ENCODE measurements at places on chromosomes 7 and 10.

- DNase-seq, result no peak
Measured at GRCh38 chr10:1063232-1063865, 7.2 kb downstream of the WDR37 start.

DNA sequence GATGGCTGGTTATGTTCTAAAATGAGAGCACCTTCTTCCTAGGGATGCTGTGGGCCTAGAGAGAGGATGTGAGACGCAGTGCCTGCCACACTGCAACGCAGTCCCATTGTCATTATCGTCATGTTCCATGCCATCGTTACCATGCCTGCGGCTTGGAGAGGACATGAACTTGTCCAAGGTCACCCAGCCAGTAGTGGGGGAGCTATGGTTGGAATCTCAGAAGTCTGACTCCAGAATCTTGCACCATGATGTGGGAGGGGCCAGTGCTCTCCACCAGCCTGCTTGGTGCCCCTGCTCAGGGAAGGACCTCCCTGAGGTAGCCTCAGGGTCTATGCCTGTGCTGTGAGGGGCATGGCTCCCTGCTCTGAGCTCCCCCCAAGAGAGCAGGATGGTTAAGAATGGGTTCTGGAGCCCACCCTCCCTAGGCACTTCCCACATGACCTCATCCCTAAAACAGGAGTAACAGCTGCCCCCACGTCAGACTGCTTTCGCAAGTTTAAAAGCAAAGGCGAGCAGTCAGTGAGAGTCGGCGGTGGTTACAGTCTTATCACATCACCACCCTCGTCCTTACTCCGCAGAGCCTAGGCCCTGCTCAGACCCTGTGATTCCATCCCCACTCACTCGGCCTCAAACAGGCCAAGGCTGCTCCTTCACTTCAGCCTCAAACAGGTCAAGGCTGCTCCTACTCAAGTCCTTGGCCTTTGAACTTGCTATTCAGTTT, 50.4 kb downstream of the HABP2 start:
- DNase-seq, result no peak

- DNase-seq, result no peak
Measured at GRCh38 chr7:158917818-158918217, 61.5 kb downstream of the DYNC2I1 start.

DNA sequence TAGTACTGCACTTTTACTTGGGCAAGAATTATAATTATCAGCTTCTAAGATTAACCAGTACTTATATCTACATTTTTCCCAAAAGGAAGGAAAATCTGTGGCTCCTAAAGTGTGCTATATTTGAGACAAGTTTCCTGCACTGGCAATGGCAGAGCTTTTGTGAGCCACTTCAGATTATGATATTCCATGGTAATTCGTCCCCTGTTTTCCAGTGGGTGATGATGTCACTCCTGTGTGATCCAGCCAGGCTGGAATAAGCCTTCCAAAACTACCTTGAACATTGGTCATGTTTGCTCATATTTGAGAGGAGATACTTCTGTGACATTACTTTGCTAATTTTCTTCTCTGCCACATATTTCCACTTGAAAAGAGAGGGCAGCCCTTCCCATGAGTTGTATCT, 302.1 kb downstream of the MDFIC start:
- no peak for DNase-seq

DNA sequence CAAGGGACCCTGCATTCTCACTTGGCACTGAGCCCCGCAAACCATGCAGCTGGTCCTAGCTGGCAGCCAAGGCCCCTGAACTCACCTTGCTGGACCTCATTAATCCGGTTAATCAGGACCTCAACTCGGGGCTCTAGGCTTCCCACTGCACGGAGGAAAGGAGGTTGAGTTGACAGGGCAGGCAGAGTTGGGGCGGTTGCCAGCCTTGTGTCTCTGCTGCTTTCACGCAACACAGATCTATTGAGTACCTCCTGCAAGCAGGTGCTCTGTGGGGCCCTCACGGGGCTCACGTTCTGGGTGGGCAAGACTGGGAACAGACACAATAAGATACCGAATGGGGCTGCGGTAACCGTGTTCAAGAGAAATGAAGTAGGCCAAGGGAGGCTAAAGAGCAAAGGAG, 6.2 kb downstream of the SYCE1 start:
- DNase-seq, result no peak

DNA sequence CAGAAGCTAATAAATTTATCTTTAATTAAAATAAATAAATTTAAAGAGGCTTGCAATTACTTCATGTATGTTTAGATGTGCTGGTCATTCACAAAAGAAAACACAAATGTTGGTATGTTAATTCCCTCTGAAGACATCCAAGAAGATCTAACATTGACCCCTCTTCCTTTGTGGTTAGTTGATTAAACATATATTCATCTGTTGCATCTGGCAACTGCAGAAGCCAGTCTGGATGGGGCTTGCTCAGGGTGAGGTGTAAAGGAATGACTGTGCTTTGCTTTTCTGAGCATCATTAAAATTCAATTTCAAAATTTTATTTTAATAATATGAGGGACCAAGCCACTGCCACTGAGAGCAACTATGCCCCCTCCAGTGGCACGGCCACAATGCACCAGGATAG, 36.4 kb upstream of the FERD3L start:
- DNase-seq, result no peak

DNA sequence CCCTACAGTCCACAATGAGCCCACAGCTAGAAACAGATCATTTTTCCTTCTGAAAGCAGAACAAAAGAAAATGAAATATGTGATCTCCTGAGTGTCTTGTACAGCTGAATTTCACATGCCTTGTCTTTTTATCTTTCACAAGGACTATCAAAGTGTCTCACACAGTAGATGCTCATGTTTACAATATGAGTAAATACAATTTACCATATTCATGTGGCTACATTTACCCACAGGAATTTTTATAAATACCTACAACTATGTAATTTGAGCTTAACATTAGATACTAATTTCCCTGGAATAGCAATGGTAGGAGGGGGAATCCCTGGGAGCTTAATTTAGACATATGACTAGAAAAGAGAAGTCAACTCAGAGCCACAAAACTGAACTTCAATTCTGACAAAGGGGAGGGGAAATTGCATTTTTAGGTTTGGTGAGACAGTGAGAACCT, 186.2 kb downstream of the MACC1 start:
- DNase-seq, result no peak

- DNase-seq, result no peak
Measured at GRCh38 chr10:56920601-56921261, 559.7 kb upstream of the ZWINT start.

DNA sequence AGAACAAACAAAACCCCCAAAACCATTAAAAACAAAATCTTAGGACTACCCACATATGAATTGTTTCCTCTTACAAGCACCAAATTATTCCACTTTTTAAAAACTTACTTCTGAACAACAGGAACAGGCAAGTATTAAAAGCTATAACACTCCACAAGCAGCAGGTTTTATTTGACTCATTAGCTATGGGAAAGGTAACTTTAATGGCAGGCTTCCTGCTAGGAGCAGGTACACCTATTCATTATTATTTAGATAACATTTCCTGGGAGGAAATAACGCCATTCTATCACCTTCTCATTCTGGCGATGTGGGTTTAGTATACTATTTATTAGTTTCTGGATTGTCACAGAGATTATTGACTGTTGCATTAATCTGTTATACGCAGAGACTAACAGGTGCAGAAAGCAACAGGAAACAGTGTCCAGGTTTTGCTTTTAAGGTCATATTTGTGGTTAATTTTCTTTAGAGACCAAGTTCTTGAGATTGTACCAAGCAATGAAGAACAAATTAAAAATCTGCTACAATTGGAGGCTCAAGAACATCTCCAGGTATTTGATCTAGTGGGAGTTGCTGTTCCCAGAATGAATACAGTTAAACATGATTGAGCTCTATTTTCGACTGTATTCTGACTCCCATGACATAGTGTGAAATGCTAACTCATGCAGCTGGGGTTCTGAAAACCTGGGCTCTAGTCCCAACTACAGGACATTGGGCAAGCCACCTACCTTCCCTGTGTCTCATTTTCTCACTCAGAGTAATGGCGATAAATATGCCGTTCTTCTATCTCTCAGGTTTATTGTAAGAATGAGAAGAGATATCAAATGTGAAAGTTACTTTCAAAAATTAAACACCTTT, 2.0 kb downstream of the CPA2 start:
- no peak for DNase-seq

DNA sequence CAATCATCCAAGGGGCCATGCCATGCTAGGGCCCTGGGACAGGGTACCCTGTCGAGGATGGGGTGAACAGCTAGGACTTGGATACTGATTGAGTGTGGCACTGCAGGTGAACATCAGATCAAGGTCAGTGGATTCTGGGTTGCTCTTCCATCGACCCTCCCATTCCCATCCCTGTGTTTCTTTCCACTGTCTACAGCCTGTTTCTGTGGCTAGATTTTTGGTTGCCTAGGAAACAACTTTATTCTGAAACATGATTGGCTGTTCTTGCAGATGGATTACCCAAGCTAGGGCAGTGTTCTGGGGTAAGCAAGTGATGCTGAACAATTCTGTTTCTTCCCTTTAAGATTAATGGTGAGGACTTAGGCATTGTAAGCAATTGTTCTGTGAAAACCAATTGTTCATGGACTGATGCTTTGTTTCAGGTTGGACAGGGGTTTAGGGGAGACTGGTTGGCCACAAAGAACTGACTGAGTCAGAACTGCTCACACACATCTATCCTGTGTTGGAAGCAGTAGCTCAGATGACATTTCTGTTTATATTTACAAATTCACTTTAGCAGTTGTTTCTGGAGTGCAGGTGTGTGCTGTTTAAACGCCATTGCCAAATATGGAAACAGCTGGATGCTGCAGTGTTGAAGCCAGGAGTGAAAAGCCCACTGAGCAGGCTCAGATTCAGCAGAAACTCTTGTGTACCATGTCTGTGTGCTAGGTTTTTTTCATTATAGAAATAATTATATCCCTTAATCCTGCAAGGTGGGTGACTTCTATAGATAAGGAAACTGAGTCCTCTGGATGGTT, 102.3 kb upstream of the BTBD16 start:
- DNase-seq, result no peak

DNA sequence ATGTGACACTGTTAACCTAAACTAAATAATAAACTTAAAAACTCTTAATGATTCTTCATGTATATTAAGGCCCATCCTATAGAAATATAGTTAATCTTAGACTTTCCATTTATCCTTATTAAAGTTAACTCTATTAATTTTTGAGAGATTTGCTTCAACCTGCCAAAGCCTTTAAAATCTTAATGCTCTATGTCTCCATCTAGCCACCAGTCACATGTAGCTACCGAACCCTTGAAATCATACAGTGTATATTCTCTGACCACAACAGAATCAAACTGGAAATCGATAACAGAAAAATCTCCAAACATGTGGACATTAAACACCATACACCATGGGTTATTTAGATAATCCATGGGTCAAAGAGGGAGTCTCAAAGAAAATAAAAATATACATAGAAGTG, 51.9 kb downstream of the ASZ1 start:
- no peak for DNase-seq

GRCh38 chr7:158614700-158615099, 27.1 kb upstream of the PTPRN2 start:
- no peak for DNase-seq

- no peak for DNase-seq
Measured at GRCh38 chr10:101066146-101066895, 4.5 kb downstream of the KAZALD1 start.

DNA sequence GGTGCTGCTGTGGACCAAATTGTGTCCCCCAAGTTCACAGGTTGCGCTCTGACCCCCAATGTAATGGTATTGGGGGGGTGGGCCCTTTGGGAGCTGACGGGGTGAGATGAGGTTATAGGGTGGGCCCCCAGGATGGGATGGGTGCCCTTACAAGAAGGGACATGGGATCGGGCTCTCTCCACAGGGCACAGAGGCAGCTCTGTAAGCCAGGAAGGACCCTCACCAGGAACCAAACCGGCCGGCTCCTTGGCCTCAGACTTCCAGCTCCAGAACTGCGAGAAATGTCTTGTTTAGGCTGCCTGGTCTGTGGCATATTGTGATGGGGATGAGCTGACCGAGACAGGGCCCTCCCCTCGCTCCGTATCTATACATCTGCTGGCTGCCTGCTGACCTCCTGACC, 25.7 kb upstream of the JAKMIP3 start:
- DNase-seq, result no peak

DNA sequence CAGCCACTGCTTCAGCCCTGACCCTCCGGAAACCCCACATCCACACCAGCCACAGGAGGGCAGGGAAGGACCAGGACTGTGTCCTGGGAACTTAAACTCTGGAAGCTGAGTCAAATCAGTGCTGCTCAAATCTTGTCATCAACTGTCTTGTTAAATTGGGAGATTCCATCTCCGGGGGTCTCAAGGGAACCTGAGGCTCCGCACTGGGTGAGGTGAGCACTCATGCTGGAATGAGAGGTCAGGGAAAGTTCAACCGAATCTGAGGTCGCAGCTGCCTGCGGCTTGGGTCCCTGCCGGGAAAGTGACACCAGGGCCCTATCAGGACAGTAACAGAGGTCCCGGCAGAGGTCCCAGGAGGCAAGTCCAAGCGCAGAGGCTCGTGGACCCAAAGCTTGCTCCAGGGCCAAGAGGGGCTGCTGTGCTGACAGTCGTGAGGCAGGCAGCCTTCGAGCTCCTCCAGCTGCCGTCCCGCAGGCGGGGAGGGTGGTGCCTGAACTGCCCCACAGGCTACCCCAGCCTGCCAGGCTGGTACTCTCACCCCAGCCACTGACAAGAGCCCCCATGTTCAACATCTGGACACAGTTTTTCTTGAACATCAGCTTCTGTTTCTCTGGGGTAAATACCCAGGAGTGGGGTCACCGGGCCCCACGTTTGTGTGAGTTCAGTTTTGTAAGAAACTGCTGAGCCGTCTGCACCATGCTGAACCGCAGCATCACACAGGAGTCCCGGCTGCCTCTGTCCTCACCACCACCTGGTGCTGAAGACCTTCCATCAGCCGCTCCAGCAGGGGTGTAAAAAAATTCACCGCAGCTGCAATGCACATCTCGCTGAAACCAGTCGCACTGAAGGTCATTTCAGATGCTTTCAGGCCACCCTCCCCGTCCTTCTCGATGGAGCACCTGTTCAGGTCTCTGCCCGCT, 101.0 kb downstream of the DIP2C start:
- DNase-seq, result no peak

GRCh38 chr7:11135573-11135972, 161.9 kb downstream of the PHF14 start:
- no peak for DNase-seq

- DNase-seq, result no peak
Measured at GRCh38 chr10:69734797-69735468, 66.8 kb upstream of the COL13A1 start.

- no peak for DNase-seq
Measured at GRCh38 chr10:93837822-93838221, 56.0 kb upstream of the SLC35G1 start.

- DNase-seq, result no peak
Measured at GRCh38 chr7:55028011-55028410, 9.2 kb downstream of the EGFR start.

GRCh38 chr10:86648704-86649427, 5.5 kb upstream of the OPN4 start:
- DNase-seq, result no peak

GRCh38 chr10:62614389-62615157, 189.9 kb upstream of the ADO start:
- no peak for DNase-seq

All from stimulated activated CD4-positive, alpha-beta T cell treated with anti-CD3 and anti-CD28 coated beads, Interleukin-1b, Interleukin-23, amount 100 ng/mL, for 1 hour (primary cell).